GM13977 (cell line): ENCODE measurements at places on chromosomes 5 and 9.
A peak's percentile ranks its signal among the peaks of the same experiment; 100 is the strongest.

- no peak for DNase-seq
These were observed 193.6 kb downstream of the HSPA4 start for GRCh38 chr5:133245191-133246052.

DNA sequence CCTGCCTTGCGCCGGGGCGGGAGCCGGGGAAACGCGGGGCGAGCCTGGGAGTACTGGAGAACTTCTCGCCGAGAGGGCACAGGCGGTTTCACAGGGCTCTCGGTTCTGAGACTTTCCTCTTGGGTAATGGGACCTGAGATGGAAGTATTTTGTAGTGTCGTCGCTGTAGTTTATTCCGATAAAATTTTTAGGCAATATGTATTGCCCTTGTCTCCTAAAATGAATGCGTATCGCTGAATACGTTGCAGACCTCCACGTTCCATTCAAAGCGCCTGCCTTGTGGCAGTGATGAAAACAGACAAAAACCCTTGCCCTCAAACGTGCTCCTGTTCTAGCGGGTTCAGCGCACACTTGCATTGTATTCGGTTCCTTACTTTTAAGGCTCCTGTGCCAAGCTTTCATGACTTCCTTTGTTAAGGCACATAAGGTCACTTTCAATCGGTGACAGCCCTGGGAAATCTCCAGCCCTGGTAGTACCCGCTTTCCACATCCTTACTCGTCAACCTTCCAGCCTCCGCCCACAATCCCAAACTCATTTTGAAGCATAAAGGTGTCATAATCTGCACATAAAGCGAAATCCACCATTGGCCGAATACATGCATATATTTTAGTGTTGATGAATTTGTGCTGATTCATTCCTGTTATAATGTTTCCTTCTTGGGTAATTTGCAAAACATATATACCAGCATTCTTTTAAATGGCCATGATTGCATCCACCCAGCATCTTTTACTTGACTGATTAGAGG is 694 bp downstream of the RMI1 start:
- peak; percentile 32 for DNase-seq

DNA sequence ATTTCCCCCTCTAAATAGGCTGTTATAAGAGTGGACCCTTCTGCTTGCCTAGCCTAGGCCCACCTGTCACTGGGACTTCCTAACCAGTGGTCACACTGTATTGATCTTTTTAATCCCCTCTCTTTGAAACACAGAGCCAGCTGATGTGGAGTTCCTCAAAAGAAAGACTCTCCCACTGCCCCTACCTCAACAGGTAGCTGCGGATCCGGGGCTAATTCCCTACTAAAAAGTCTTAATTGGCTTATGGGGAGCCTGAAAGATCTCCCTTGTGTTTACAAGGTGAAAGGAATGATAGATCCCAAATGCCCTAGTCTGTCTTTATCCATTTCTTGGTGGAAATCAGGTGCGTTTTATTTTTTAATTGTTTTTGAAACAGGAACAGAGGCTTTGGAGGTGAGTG is 2.0 kb downstream of the NEUROG1 start:
- DNase-seq: no peak

DNA sequence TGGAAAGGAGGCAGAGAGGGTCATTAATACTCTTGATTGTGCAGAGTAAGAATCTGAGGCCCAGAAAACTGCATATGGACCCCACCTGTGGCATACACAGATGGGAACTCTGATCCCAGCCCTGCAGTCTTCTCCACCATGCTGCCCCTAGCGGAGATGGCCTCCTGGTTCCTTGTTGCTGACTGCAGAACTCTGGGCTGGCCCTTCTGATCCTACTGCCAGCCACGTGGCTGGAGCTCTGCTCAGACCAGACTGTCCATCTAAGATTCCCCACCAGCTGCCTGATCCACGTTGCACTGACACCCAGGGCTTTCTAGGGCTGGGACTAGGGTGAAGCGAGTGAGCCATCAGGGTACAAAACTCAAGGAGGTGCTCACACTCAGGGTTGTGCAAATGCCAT is 245.7 kb upstream of the NR4A3 start:
- DNase-seq: no peak

DNA sequence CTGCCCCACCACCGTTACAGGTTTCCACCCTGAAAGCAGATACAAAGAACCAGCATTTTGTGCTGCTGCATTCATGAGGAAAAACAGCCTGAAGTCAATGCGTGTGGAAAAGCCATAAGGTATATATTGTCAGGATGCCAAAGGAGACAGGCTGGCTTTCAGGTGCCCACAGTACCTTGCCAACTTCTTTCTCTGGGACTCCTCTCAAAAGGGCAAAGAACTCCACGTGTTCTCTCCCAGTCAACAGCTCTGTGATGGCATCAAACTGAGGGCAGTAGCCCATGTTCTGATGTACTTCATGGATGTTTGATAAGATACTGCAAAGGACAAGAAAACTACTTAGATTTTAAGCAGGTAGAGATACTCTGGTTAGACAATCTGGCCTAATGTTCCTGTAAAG is 24.3 kb downstream of the NIPSNAP3B start:
- DNase-seq: no peak

DNA sequence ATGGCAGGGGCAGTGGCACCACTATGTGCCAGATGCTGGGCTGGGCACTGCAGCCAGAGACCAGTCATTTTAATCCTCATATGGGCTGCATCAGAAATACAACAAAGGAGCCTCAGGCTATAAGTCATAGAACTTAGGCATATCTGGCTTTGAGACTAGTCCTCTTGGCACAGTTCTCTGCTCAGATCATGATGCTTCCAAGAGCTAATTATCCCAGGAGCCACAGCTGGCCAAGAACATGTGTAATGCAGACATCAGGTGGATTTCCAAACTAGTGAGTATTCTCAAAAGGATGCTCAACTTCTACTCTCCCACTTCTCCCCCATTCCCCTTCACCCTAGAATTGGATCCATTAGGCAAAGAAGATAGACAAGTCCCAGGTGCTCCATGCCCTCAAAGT is 562.2 kb upstream of the TRPC7 start:
- no peak for DNase-seq

DNA sequence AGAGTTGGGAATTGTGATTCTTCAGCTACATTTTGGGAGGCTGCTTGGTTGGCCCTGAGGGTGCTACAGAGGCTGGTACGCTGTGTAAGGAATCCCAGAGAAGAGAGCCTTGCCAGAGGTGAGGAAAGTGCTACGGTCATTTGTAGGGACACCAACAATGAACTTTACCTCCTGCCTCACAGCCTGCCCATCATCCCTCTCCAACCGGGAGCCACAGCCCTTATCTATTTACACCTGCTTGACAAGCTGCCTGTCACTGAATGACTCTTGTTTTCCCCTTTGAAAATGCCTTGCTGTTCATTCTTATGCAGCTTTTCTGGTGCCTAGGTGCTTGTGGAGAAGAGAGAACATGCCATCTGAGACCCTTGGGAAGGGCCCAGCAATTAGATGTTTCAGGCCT is 110.8 kb downstream of the PCSK1 start:
- no peak for DNase-seq

GRCh38 chr9:106893088-106893487 is 30.1 kb downstream of the ZNF462 start:
- DNase-seq: no peak

GRCh38 chr9:89021154-89021803 is 30.0 kb downstream of the S1PR3 start:
- no peak for DNase-seq

GRCh38 chr5:72133212-72133990 is 26.1 kb downstream of the MAP1B start:
- DNase-seq: no peak

DNA sequence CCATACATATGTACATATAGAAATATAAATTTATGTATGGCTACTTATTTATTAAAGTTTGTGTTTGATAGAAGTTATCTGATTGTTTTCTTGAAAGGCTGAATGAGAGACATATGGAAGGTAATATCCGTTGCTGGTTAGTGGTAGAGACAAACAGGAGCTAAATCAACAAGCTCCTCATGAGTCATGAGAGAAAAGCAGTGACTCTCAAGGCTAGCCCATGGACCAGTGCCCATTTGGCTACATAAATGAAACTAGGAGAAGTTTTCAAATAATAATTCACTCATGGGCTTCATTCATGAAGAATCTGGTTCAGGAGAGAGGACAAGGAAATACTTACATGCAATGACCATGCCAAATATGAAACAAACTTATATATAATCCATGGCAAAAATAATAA is 504.5 kb upstream of the ITGA1 start:
- no peak for DNase-seq

DNA sequence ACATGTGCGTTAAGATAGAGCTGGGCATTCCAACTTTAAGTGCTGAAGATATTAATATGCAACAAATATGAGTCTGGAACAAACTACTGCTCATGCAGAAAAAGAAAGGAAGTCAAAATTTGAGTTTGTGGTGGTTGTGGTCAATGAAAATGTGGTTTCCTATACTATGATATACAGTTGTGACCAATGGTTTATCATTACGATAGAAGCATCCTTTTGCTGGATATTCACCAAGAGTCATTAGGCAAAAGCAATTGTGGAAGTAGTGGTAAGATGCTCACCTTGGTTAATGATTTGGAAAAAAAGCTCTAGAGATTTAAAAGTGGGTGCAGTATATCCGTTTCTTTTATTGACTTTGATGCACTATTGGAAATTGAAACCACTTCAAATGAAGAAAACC is 1007.0 kb downstream of the NR2F1-AS1 start:
- no peak for DNase-seq

DNA sequence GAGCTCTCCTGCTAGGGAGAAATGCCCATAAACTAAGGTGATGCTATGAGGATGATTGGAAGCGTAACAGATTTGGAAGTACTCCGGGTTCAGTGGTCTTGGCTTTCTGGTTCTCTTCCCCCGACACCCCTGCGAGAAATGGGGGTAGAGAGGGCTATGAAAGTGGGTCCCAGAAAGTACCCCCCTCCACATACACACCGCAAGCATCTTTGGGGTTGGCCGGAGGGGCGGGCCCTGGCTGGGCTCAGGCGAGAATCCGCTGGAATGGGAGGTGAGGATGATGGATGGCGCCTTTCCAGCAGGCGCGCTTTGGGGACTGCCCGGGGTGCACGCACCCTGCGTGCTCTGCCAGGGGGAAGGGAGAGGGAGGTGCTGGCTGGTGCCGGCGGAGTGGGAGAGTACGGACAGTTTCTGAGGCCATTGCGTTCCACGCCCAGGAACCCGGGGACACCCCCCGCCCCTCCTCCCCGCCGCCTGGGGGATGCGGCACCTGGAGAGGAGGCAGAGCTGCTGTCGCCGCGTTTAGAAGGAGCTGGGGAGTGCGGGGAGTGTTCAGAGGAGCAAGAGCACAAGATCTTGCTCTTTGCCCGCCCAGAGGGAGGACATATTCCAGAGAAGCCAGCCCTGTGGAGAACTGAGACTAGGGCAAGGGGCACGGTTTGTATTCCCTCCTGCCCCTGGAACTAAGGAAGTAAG is 1.9 kb downstream of the PCSK5 start:
- DNase-seq: peak; percentile 16

GRCh38 chr5:15748266-15748665 is 248.3 kb downstream of the FBXL7 start:
- DNase-seq: no peak

DNA sequence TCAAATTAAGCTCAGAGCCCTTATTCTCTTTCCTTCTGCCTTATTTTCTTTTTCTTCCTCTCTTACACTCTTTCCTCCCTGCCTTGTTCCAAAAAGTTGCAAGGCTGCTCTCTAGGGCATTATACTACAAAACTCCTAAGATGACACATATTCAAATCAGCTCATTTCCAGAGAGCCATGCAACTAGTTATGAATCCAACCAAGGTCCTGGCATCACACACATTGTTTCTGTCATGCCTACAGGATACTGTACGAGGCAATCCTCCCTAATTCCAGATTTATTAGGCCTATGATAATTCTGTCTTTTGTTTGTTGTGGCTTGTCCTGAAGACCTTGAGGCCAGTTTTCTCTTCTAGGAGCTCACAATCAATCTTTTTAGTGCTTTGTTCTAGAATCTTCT is 87.0 kb upstream of the TBCA start:
- DNase-seq: no peak

GRCh38 chr9:32954642-32955041 is 46.8 kb downstream of the APTX start:
- DNase-seq: no peak

DNA sequence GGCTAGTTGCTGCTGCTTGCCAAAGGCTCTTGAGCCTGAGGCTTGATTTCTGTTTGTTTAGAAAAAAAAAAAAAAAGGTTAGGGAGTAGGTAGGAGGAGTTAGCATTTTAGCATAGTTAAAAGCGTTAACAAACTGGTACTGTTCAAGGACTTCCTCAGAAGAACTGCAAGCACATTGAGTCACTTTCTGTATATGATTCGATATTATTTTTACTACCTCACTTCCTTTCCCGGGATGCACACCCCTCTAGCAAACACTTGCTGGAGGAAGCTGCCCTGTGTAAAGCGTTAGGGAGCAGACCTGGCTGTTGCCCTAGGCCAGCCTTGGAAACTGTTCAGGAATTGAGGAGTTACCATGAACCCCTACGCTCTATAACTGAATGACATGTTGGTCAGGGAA is 15.7 kb upstream of the CEP120 start:
- no peak for DNase-seq

GRCh38 chr9:94080249-94080648 is 4.0 kb upstream of the PTPDC1 start:
- no peak for DNase-seq

GRCh38 chr9:108235609-108236008 is 620.2 kb downstream of the ACTL7B start:
- DNase-seq: no peak

GRCh38 chr5:33482335-33482734 is 41.6 kb downstream of the TARS1 start:
- no peak for DNase-seq

GRCh38 chr9:98795970-98796363 is 388 bp downstream of the ANKS6 start:
- DNase-seq: no peak

- DNase-seq: no peak
These were observed 11.6 kb downstream of the SKIC3 start for GRCh38 chr5:95543017-95543705.

DNA sequence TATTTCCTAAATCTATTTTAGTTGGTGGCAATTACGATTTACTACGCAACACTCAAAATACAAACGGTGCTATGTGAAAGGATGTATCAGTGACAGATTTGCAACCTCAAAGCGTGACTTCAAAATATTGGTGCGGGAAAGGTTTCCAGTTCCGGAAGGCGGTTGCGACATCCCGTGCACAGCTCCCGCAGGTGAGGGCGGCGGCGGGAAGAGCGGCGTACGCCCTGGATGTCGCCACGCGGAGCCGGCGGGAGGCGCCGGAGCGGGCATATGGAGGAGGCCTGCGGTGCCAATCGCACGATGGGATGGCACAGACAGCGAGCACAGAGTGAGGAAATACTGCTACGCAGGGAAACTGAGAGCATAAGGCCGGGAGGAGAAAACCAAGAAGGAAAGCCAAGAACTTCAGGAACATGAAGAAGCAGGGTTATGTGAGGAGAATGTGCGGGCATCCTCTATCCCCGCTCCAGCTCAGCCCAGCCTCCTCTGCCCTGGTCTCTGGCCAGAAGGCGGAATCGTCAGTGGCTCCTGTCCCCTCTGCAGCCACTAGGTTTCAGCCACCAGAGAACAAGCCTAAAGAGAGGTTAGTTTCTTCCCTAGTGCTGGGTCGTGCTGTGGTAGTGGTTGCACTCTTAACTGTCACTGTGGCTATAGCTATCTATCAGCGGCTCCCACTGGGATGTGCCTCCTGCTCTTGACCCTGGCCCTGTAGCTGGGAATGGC is 378.1 kb upstream of the TLE4 start:
- no peak for DNase-seq

- no peak for DNase-seq
These were observed 126.1 kb downstream of the DRD1 start for GRCh38 chr5:175317872-175318271.

- no peak for DNase-seq
These were observed 6.8 kb downstream of the ZDHHC11B start for GRCh38 chr5:777756-778161.

GRCh38 chr9:70557661-70558369 is 143.4 kb upstream of the KLF9 start:
- no peak for DNase-seq
